ENCODE measurements at places on chromosomes 5 and 9.

- DNase-seq = no peak
Measured at GRCh38 chr5:82551192-82551591, 273.0 kb upstream of the RPS23 start.

- DNase-seq = no peak
Measured at GRCh38 chr9:129595311-129595741, 25.6 kb downstream of the C9orf50 start.

- no peak for DNase-seq
Measured at GRCh38 chr5:100898504-100899346, 4.4 kb downstream of the ST8SIA4 start.

- no peak for DNase-seq
Measured at GRCh38 chr5:116229131-116229689, 144.4 kb downstream of the COMMD10 start.

DNA sequence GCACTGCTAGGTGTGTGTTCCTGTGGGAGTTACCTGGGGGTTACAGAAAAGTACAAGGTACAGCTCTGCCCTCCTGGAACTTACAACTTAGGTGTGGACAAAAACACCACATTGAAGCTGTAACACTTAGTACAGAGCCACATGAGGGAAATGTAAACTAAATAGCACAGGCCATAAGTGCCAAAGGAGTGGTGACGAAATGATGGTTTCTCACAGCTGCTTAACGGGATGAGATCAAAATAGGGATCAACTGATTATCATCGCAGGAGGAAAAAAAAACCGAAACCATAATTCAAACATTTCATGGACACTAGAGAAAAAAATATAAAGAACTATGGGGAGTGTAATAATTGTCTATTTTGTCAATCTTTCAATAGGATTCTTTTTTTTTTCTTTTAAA lies 5.9 kb downstream of the LIX1 start:
- DNase-seq = no peak

GRCh38 chr9:79570448-79571308 lies 1.1 kb upstream of the TLE4 start:
- DNase-seq = peak; percentile 46

GRCh38 chr5:25362799-25363198 lies 718.0 kb upstream of the CDH10 start:
- DNase-seq = no peak

DNA sequence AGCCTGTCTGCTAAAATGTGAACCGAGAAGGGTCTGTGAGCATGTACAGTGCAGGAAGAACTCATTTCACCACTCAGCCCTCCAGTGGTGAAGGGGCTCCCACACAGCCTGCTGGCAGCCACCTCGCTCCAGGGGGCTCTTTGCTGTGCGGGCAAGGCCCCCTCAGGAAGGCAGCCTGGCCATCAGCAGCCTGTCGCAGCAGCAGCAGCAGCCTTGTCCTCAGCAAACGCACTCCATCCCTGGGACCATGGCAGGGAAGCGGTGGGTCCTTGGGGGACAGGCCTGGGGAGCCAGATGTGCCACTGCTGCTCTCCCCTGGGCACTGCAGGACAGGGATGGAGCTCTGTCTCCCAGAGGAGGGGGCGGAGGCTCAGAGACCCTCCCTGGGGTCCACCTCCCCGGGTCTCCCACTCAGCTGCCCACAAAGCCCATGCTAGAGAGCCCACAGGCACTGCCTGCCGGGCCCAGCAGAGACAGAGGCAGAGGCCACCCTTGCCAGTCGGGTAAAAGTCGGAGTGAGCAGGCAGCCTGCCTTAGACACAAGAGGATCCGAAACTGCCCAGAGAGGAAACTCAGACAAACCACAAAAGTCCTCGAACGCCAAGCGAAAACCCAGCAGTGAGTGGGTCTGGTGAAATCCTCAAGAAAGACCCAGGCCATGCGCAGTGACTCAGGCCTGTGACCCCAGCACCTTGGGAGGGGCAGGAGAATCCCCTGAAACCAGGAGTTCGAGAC lies 8.0 kb downstream of the BRD3 start:
- no peak for DNase-seq

GRCh38 chr9:132873403-132873802 lies 4.7 kb downstream of the AK8 start:
- no peak for DNase-seq

- DNase-seq = no peak
Measured at GRCh38 chr9:82491604-82492003, 503.0 kb downstream of the SPATA31D1 start.

DNA sequence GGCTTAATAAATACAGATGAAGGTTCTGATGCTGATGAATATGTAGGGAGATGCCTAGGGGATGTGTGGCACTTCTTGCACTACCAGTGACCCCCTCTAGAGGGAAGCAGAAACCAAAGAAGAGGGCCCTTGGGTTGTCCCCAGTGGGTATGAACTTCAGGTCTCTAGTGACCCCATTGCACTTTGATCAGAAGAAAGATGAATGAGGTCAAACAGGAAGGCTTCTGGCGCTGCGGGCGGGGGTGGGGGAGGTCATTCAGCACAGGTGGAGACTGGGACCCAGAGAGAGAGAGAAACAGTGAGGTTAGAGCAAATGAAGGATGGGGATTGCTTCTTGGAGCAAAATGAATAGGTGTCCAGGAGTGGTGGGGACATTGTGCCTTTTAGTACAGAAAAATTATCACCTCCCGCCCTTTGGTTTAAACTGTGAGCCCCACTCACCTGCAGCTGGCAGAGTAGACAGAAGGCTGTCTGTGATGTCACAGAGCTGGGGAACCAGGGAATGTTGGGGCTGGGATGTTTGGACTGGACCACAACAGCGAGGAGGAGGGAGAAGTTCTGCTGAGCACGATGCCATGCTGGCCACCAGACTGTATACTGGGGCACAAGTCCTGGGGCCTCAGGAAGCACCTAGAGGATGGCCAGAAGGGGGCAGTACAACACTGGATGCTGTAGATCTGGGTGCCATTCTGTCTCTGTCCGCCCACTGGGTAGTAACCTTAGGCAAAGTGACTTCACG lies at the start of gene TEX48:
TEX48 (minus strand) TSS at position 599 of the 739 bp plus-strand sequence. CDS start 10,469 bp downstream, outside the sequence.
- peak; percentile 38 for DNase-seq

GRCh38 chr5:114948986-114949621 lies 220.6 kb downstream of the TRIM36 start:
- no peak for DNase-seq

- peak; percentile 69 for DNase-seq
Measured at GRCh38 chr5:80275347-80275746, 19.5 kb upstream of the SERINC5 start.

DNA sequence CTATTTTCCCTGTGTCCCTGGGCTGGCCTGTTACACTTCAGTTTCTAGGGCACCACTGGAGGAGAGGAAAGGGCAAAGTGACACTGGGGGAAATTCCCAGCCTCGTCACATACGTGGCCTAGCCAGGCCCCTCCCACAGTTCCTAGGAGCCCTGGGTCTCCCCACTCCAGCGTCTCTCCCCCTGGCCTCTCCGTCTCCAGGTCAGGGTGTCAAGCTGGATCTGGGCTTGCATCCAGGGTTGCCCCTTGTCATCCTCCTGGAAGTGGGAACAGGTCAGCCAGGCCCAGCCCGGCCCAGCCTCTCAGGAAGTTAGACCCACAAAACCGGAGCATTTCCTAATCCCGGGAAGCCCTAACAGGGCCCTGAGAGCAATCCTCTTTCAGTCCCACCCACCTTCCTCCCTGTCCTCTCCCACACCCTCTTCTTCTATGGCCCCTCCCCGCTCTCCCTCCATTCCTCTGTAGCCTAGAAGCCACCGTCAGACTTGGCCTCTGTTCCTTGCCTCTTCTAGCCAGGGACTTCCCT lies 4.7 kb upstream of the TNIP1 start:
- DNase-seq = no peak

DNA sequence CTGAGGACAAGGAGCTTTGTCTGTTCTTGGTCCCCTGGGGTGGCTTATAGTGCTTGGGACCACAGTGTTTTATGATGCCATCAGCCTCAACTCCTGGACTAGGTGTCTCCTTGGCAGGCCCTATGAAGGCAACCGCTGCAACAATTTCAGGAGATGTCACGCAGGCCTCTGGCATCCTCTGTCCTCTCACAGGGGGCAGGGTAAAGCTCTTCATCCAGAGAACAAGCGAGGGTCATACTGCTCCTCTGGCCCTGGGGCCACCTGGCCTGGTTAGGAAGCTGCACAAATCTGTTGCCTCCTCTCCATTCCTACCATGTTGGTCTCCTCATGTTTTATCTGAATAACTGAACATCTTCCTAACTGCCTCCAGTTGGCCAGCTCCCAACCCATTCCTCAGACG lies 148.9 kb upstream of the SPEF2 start:
- DNase-seq = no peak

GRCh38 chr5:166354332-166354731 lies 1937.1 kb upstream of the WWC1 start:
- no peak for DNase-seq

- no peak for DNase-seq
Measured at GRCh38 chr5:180829726-180830125, 27.1 kb upstream of the MGAT1 start.

- no peak for DNase-seq
Measured at GRCh38 chr9:16010221-16010620, 457.4 kb downstream of the CCDC171 start.

- no peak for DNase-seq
Measured at GRCh38 chr5:180099733-180100611, 28.4 kb upstream of the RNF130 start.

DNA sequence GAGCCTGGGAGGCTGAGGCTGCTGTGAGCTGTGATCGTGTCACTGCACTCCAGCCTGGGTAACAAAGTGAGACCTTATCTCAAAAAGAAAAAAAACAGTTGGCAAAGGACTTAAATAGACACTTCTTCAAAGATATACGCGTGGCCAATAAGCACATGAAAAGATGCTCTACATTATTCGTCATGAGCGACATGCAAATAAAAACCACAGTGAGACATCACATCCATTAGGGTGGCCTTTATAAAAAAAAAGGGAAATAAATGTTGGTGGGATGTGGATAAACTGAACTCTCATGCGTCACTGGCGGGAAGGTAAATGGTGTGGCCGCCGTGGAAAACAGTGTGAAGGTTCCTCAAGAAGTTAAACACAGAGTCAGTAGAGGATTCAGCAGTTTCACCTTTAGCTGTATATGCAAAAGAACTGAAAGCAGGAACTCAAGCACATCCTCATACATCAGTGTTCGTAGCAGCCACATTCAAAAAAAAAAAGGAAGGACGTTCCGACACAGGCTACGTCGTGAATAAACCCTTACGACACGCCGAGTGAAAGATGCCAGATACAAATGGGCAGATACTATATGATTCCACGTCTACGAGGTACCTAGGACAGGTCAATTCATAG lies 24.5 kb upstream of the NRARP start:
- no peak for DNase-seq

DNA sequence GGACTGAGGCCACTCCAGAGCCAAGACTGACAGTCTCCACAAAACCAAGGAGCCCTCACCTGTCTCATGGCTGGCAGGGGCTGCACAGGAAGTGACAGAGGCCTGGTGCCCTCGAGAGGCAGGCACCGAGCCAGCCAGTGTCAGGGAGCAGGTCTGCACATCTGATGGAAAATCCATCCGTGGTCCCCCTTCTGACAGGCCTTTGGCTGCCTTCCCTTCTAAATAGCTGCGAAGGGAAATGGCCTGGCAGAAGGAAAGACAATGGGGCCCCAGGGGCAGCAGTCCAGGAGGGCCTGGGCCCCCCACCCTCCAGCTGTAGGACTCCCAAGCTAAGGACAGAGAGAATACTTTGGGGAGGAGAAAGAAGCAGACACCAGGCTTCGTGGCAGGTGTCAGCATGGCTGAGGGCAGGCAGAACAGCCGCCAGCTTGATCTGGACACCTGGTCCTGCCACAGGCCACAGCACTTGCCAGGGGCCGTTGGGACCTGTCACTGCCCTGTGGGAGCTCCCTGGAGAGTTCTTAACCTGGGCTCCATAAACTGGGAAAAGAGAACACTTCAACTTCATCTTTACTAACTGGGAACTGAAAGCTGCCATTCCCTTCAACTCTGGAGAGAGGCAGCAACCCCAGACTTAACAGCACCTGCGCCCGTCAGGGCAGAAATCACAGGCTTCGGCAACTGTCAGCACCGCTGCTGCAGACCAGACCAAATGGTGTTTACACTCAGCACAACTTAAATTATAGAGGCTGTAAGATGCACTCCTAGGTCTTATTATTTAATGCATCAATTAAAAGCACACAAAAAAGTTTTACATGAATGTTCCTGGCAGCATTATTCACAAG lies 22.0 kb downstream of the ADAMTS2 start:
- DNase-seq = no peak

GRCh38 chr5:167688341-167689130 lies 602.9 kb upstream of the WWC1 start:
- no peak for DNase-seq

GRCh38 chr5:5018578-5018970 lies 121.6 kb upstream of the ADAMTS16 start:
- DNase-seq = no peak

GRCh38 chr5:171845857-171846256 lies 60.2 kb downstream of the SMIM23 start:
- no peak for DNase-seq

- DNase-seq = no peak
Measured at GRCh38 chr9:75017378-75017777, 10.7 kb downstream of the CARNMT1 start.

- no peak for DNase-seq
Measured at GRCh38 chr5:73412597-73412988, 36.0 kb downstream of the FOXD1 start.

- DNase-seq = no peak
Measured at GRCh38 chr5:93249651-93250289, 331.2 kb downstream of the NR2F1-AS1 start.

- no peak for DNase-seq
Measured at GRCh38 chr9:113436728-113437515, 26.4 kb downstream of the C9orf43 start.

GRCh38 chr9:115625251-115625650 lies 507.3 kb upstream of the TNC start:
- DNase-seq = no peak

DNA sequence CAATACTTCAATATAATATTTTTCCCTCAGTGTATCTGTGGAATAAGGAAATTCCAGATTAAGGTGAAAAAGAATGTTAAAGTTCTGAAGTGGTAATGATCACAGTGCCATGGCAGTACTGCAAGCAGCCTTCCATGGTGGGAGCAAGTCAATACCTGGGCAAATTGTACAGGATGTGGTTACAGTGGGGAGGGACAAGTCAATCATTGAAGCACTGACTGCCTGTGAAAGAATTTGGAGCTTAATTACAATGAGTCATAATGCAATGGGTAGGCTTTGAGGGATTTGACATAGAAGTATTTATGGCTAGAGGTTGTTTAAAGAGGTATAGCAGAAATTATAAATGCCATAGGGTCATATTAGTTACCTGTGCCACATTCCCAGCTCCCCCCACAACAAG lies 786.5 kb upstream of the ACO1 start:
- DNase-seq = no peak

DNA sequence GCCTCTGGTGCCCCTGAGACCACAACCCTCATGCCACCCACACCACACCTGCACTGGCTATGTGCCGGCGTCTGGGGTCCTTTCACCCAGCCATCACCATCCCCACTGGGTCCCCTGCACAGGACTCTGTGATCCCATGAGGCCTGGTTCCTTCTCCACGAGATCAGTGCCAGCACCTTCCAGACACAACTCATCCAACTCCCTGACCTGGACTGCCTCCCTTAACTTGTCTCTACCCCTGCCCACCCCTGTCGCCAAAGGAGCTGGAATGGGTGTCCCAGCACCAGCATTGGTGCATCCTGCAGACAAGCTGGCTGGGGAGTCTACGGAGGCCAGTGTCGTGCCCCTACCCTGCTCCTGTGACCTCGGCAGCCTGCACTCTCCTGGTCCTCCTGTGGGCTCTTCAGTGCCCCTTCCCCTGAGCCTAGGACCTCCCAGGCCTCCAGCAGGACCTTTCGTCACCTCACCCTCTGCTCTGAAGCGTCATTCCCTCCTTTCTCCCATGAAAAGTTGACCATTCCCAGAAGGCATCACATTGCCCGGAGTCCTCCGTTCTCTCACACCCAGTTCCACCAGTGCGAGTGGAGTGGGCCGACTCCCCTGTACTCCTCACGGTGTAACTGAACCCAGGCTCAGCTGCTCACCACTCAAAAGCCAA lies 87.7 kb downstream of the NSUN2 start:
- DNase-seq = no peak

All from NCI-H446 (cell line).